ENCODE measurements at places on chromosomes 12 and 14. TPM values are rescaled to one million over a fixed set of nuclear protein-coding genes. Genes with fewer than 3 reads are reported as not detected.
A peak's percentile ranks its signal among the peaks of the same experiment; 100 is the strongest.

DNA sequence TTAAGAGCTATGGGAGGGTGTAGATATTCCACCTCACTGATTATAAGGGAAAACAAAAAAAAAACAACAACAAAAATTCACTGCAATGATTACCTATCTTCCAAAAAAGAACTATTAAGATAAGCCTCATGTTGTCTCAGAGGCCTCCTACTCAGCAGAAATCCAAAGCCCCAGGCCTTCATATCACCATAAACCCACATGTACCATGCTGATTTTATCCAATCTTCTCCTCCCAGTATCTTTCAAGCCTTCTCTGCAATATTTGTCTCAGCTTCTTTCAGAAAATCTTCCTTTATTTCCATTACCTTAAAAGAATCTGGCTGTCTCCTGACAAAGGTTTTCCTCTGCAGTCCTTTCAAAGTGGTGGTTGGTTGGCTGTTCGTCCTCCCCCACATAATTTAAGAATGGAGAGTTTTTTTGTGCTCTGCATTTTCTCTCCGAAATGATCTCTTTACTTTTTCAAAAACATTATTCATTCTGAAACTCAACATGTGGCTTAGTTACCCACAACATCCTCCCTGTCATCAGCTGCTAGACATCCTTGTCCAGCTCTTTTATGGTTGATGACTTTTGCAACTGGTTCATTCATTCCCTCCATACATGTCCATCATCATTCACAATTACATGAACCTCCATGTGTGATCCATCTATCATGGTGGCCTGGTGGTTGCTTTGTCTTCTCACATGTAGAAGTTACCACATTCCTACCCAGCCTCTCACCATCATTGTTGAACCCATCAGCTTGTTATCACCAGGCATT, 2.9 kb upstream of the EPYC start:
- H3K27ac ChIP-seq: no peak overlapping the region
- no peaks in the 10 kb centered on the region for H3K36me3 ChIP-seq
- H3K4me1 ChIP-seq: no peaks in the 10 kb centered on the region
- H3K27me3 ChIP-seq: no peaks in the 10 kb centered on the region

GRCh38 chr14:75497701-75498100, 24.6 kb upstream of the BATF start:
- H3K27ac ChIP-seq: no peak overlapping the region
- H3K4me3 ChIP-seq: no peak overlapping the region
- no peaks in the 10 kb centered on the region for H3K4me1 ChIP-seq
- H3K36me3 ChIP-seq: no peaks in the 10 kb centered on the region

DNA sequence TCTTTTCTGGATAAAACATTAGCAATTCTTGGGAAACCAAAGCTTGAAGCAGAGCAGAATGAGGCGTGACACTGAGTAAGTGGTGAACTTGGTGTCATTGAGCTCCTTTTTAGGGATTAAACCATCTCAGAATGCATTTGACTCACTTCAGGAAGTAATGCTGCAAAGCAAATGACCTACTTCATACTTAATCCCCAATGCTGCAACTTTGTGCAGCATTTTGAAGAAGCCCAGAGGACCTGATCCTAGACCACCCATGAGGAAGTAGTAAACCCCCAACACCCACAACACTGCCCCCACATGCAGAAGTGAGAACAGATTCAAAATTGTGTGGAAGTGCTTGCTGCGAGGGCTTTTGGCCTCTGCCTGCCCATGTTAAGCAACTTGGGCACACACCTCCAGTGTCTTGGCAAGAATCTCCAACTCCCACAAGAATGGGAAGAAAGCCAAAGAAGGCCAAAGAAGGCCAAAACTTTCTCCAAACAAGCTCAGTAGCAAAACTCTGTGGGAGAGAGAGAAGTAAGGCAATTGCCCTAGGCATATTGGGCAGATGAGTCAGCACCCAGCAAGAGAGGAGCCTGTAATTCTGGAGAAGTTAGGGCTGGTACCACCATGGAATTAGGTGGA, 69.2 kb upstream of the ETV6 start:
- H3K36me3 ChIP-seq: no peaks in the 10 kb centered on the region
- no peak overlapping the region for H3K4me3 ChIP-seq
- no peak overlapping the region for H3K27ac ChIP-seq
- H3K27me3 ChIP-seq: peaks cover 24% of the 10 kb centered on the region
- DNase-seq: no peak

DNA sequence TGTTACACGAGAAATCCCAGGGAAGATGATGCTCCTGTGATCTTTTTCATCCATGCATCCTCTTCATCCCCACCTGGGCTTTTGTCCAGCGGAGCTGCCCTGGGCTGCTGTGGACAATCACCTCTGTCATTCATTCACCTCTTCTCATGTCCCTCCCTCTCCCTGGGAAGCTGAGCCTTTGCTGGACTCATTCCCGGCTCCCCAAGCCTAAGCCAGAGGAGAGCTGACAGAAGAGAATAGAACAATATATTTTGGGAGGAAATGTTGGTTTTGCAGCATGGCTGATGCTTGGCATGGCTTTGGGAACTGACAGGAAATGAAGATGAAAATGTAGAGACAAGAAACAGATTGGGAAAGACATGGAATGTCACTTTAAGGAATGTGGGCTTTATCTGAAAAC, 177.4 kb downstream of the DICER1 start:
- no peak overlapping the region for H3K4me3 ChIP-seq
- no peak for DNase-seq
- H3K27me3 ChIP-seq: no peaks in the 10 kb centered on the region
- H3K4me1 ChIP-seq: peaks cover 4% of the 10 kb centered on the region
- H3K27ac ChIP-seq: no peak overlapping the region

GRCh38 chr14:20428010-20428365, 8.0 kb downstream of the KLHL33 start:
- peaks cover 3% of the 10 kb centered on the region for H3K4me1 ChIP-seq
- H3K27ac ChIP-seq: no peak overlapping the region
- H3K36me3 ChIP-seq: no peaks in the 10 kb centered on the region

DNA sequence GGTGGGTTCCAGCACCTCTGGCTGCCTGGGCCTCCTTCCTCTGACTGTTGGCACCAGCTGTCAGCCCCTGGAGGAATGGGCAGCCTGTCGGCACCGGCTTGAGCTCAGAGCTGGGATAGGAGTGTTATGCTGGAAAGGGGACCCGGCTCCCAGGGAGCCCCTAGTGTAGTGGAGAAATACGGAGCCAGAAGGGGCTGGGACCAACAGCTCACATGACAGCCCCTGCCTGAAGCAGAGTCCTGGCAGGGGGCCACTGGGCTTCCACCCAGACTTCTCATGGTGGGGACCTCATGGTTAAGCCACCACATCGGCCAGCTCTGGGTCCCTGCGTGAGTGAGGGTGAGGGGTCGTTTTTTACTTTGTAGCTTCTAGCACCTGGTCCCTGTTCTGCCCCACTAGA, 174.5 kb downstream of the TSPAN9 start:
- peaks cover 1% of the 10 kb centered on the region for H3K4me1 ChIP-seq
- no peak for DNase-seq
- no peak overlapping the region for H3K4me3 ChIP-seq

GRCh38 chr12:100706033-100706432, 88.5 kb upstream of the ANO4 start:
- no peak for DNase-seq
- no peaks in the 10 kb centered on the region for H3K36me3 ChIP-seq
- no peaks in the 10 kb centered on the region for H3K4me1 ChIP-seq
- H3K4me3 ChIP-seq: no peak overlapping the region

GRCh38 chr14:37023875-37024565, 148.4 kb downstream of the SLC25A21 start:
- no peak overlapping the region for H3K4me3 ChIP-seq
- no peak overlapping the region for H3K27ac ChIP-seq
- DNase-seq: no peak
- no peaks in the 10 kb centered on the region for H3K27me3 ChIP-seq
- no peaks in the 10 kb centered on the region for H3K4me1 ChIP-seq
- H3K36me3 ChIP-seq: no peaks in the 10 kb centered on the region

- no peaks in the 10 kb centered on the region for H3K27me3 ChIP-seq
- peaks cover 22% of the 10 kb centered on the region for H3K4me1 ChIP-seq
- no peak overlapping the region for H3K27ac ChIP-seq
- no peak for DNase-seq
- H3K4me3 ChIP-seq: peak overlapping the region; percentile 85
These were observed 2.2 kb downstream of the FRMD6 start for GRCh38 chr14:51653775-51654532.

GRCh38 chr14:104665657-104666522, 23.5 kb upstream of the INF2 start:
- no peak overlapping the region for H3K4me3 ChIP-seq
- H3K27ac ChIP-seq: peak overlapping the region; percentile 91
- H3K4me1 ChIP-seq: peaks cover 12% of the 10 kb centered on the region

GRCh38 chr14:104521816-104522745, 57.5 kb upstream of the C14orf180 start:
- H3K27ac ChIP-seq: no peak overlapping the region
- H3K27me3 ChIP-seq: peaks cover 11% of the 10 kb centered on the region
- H3K4me1 ChIP-seq: no peaks in the 10 kb centered on the region
- no peaks in the 10 kb centered on the region for H3K36me3 ChIP-seq
- no peak overlapping the region for H3K4me3 ChIP-seq

DNA sequence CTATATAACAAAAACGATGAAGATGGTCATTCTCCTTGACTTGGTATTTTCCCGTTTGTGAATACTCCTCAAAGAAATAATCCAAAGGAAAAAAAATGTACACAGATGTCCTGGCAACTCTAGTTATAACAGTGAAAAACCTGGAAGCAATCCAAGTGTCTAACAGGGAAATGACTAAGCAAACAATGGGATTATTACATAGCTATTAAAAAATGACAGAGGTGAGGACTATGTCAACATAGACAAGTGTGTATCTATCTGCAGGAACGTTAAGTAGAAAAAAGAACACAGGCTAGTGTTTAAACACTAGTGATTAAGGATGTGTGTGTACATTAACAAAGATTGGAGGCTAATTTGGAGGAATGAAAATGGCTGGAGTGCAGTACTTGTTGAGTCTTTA, 5.9 kb upstream of the APOLD1 start:
- DNase-seq: no peak
- H3K27me3 ChIP-seq: peaks cover 8% of the 10 kb centered on the region
- H3K4me3 ChIP-seq: no peak overlapping the region
- peaks cover 32% of the 10 kb centered on the region for H3K4me1 ChIP-seq

GRCh38 chr14:81336009-81336408, 64.1 kb downstream of the STON2 start:
- DNase-seq: no peak
- no peaks in the 10 kb centered on the region for H3K36me3 ChIP-seq
- H3K4me3 ChIP-seq: no peak overlapping the region
- H3K4me1 ChIP-seq: peaks cover 11% of the 10 kb centered on the region

GRCh38 chr12:12612358-12612757, 682 bp downstream of the CREBL2 start:
- peaks cover 26% of the 10 kb centered on the region for H3K4me1 ChIP-seq
- H3K27ac ChIP-seq: peak overlapping the region; percentile 97
- H3K27me3 ChIP-seq: no peaks in the 10 kb centered on the region
- peak overlapping the region; percentile 92 for H3K4me3 ChIP-seq
- peaks cover 5% of the 10 kb centered on the region for H3K36me3 ChIP-seq
- no peak for DNase-seq

DNA sequence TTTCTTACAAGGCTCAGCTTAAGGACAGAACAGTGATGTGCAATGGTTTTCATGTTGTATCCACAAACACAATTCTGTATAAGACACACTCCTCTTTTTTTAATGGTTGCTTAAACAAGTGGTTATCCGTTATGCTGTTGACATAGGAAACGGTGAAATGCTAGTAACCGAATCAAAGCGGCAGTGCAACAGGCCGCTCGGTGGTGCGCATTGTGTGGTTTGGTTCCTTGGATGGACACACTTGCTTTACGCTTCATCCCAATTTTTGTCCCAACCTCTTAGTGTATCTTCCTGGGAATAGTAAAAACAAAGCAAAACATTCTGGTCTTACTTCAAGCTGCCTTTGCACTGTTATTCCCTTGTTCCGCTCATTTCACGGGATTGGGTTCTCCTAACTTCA, 650 bp upstream of the PTGER2 start:
- DNase-seq: no peak
- H3K4me1 ChIP-seq: peaks cover 13% of the 10 kb centered on the region
- H3K4me3 ChIP-seq: peak overlapping the region; percentile 78
- no peaks in the 10 kb centered on the region for H3K36me3 ChIP-seq

DNA sequence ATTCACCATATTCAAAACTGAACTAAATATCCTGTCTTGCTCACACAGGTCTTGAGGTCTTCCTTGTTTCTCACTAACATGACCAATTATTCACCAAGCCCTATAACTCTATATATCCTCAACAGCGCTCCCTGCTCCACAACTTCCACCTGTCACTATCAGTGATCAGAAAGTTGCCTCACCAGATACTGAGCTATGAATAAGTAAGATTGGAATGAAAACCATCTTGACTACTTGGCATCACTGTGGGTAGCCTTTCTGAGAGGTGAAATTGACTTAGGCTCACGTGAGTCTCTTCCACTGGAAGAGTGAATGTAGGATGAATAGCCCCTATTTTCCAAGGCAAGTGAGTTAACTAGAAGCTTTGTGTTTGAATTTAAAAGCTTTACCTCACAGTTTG, 167.1 kb downstream of the PIK3C2G start:
- peaks cover 5% of the 10 kb centered on the region for H3K36me3 ChIP-seq
- no peak for DNase-seq
- peaks cover 14% of the 10 kb centered on the region for H3K4me1 ChIP-seq
- H3K27ac ChIP-seq: no peak overlapping the region
- H3K4me3 ChIP-seq: no peak overlapping the region
- no peaks in the 10 kb centered on the region for H3K27me3 ChIP-seq

GRCh38 chr14:29757188-29757680, 170.4 kb downstream of the PRKD1 start:
- no peak overlapping the region for H3K27ac ChIP-seq
- H3K4me1 ChIP-seq: peaks cover 39% of the 10 kb centered on the region
- no peak for DNase-seq
- H3K4me3 ChIP-seq: no peak overlapping the region
- H3K36me3 ChIP-seq: no peaks in the 10 kb centered on the region
- no peaks in the 10 kb centered on the region for H3K27me3 ChIP-seq

- no peak overlapping the region for H3K27ac ChIP-seq
- peaks cover 2% of the 10 kb centered on the region for H3K36me3 ChIP-seq
- peaks cover 19% of the 10 kb centered on the region for H3K4me1 ChIP-seq
- H3K4me3 ChIP-seq: peak overlapping the region; percentile 48
- no peak for DNase-seq
These were observed 1.1 kb downstream of the PAPLN start for GRCh38 chr14:73238424-73238852.

DNA sequence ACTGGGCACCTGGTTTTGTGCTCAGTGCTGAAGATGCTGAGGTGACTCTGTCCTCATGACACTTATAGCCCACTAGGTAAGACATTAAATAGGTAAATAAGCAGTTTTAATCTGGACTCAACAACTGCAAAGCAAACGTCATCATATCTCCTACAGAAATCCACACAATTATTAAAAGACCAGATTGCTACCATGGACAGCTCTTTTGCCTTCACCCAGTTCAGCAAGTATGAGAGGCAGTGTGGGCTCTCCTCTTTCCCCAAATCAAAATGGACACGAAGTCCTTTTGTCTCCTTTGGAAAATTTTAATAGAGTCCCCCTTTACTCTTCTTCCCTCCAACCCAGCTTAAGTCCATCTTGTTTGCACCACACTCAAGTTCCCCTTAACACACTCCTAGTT, 171.1 kb downstream of the RPAP3 start:
- H3K4me3 ChIP-seq: no peak overlapping the region
- H3K27me3 ChIP-seq: peaks cover 14% of the 10 kb centered on the region
- no peaks in the 10 kb centered on the region for H3K4me1 ChIP-seq
- no peaks in the 10 kb centered on the region for H3K36me3 ChIP-seq

YEATS4 gene
- 31.3 TPM for total RNA-seq

OR10AD1 gene
- not detected for total RNA-seq

MIP gene
- total RNA-seq: not detected

ACSM4 gene
- total RNA-seq: not detected

MGAT4C gene
- 0.22 TPM for total RNA-seq

SYT1 gene
- total RNA-seq: 4.2 TPM

C3AR1 gene
- not detected for total RNA-seq

TPH2 gene
- total RNA-seq: not detected

SLC25A47 gene
- not detected for total RNA-seq

All from progenitor cell of endocrine pancreas (in vitro differentiated cells).